ENCODE measurements at places on chromosomes 13 and 19.

DNA sequence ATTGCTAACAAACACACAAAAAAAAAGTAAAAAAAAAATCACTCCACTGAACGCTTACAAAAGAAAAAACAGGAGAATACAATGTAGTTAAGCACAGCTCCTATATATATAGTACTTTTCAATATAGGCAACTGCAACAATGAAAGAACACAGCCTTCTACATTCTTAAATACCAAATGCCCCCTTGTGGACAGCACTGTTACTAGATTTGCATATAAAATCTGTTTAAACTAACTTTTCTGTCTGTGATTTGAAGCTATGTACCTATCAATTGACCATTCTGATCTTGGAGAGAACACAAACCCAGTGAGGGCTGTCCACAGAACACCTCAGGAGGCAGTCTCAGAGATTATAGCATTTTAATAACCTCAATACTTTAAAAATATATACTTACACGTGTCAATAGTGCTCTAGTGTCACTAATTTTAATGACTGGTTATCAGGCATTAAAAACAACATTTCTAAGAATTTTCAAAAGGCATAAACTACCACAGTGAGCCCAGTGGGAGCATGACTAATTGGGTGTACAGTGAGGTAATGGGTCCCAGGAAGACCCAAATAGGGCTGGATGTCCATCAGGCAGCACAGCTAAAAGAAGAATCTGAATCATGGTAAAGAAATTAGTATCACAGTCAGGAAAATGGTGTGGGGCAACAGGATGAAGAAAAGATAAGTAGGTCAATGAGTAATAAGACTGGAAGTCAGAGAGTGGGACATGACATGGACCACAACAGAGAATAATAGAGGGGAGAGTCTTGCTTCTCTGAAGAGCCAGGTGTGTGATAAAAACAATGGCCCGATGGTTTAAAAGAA, 22.2 kb downstream of the CCDC169 start:
- no peak for DNase-seq

DNA sequence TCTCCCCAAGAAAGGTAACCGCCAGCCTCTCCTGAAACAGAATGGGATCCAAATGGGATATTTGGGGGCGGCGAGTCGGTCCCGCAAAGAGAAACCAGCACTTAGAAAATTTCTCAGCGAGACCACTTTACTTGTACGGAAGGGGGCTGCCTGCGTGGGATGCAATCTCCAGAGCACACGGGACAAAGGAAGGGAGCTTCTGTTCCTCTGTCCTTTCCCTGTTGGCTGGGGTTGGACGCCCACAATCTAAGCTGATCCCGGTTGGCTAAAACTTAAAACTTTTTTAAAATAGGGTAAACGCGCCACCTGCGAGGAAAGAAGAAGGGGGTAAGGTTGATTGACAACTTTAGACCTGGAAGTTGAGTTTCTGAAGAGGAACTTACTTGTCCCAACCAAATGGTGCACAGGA, 826 bp upstream of the BSG start:
- no peak for DNase-seq

GRCh38 chr13:24161010-24161775, 673 bp downstream of the SPATA13 start:
- DNase-seq: peak; percentile 62

- no peak for DNase-seq
Observed at GRCh38 chr13:75826391-75826790, 190.3 kb downstream of the LMO7 start.

DNA sequence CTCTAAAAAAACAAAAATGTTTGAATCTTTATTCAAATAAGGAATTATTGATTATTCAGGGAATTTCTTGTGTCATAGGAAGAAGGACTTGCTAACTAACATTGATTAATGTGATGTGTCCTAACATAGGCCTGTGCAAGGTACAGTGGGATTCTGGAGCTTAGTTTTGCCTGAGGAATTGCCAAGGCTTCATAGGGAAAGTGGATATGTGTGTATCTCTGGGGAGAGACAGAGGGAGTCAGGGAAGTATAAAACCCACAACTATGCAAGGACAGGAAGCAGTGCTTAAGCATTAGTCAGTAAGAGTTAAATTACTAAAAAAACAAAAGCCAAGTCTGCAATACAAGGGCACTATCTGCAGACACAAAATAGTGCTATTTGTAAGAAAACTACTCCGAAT, 59.6 kb downstream of the WDFY2 start:
- DNase-seq: no peak

GRCh38 chr13:111165241-111166010, 50.3 kb downstream of the ARHGEF7 start:
- DNase-seq: no peak

DNA sequence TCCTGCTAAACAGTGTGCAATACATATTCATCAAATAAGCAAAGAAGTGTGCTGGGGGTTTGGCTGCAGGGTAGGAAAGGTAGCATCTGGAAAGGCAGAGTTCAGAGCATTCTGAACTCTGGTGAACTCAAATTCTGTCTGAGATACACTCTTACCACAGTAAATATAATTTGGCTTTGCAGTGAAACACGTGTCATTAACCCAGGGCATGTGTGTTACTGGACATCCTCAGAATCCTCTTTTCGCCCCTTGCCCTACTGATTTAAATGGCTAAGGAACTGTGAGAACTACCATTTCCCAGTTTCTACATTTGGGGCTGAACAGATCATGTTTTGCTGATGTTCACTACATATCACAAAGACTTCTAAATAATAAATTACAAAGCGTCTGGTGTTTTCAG, 562.8 kb upstream of the SGCG start:
- no peak for DNase-seq

GRCh38 chr13:29801737-29802305, 48.6 kb downstream of the UBL3 start:
- peak; percentile 53 for DNase-seq

GRCh38 chr13:68813180-68813796, 1294.3 kb upstream of the ATXN8OS start:
- DNase-seq: peak; percentile 48

DNA sequence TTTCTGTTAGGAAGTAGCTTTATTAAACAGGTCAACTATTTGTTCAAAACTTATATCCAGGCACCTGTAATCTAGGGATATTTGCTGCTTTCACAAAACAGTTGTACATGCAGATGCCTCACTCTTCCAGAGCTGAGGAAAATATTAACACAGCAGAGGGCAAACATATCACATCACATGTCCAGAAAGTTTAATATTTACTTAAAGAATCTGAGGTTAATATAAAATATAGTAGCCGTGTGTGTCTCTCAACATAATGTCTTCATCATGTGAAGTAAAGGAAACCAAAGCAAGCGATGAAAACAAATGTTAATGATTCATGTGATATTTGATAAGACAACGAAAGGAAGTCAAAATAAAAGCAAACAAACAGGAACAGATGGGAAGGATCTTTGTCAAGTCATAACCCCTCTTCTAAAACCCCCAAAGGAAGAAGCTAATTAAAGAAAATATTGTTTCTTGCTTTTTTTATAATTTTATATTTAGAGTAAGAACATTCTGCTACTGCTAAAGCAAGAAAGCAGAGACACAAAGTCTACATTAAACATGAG, 418.8 kb downstream of the DACH1 start:
- DNase-seq: no peak

GRCh38 chr13:32790731-32791130, 204.5 kb downstream of the PDS5B start:
- no peak for DNase-seq

DNA sequence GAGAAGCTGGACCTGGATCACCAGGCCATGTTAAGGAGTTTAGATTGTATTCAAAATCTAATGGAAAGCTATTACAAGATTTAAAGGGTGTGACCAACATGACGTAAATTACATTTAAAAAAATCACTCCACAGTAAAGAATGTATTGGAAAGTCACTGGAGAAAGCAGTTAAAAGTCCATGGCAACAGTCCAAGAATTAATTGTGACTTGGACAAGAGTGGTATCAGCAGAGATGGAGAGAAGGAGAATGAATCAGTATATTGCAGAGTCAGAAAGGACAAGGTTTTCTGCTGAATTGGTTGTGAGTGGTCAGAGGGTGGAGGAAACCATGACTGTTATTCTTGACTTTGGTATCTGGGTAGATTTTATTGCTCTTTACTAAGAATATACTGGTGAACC, 535.1 kb upstream of the SLITRK1 start:
- DNase-seq: no peak

DNA sequence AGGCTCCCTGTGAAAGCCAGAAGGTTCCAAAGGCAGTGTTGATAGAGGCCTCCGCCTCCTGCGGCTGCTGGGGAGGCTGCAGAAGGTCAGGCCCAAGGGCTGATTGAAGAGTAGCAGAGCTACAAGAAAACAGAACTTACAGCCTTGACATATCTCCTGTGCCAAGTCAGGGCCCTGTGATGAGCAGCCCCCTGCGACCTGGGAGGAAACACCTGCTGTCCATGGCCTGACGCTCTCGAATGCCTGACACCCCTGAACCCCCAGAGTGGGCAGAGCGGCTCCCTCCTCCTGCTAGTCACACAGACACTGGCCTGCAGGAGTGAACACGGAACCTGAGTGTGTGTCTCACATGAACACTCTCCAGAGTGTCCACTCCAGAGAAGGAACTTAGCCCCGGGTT, 38.2 kb upstream of the TUBGCP3 start:
- DNase-seq: peak; percentile 25

DNA sequence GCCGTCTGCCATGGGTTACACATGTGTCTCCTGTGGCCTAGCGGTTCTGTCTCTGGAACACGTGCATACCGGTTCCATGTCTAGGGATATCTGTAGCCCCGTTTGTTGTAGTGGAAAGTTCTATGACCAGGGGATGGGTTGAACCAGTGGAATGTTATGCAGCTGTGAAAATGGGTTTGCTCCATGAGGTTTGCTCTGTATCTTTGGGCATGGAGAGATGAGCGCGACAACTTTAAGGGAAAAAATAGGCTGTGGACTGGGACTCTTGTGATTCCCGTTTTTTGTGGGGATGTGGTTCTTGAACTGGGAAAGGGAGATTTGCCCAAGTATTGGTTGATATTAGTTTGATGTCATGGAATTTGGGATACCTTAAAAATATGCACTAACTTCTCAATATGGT, 120.4 kb downstream of the KDM4B start:
- no peak for DNase-seq

- no peak for DNase-seq
Observed at GRCh38 chr13:93522501-93522900, 295.9 kb downstream of the GPC6 start.

DNA sequence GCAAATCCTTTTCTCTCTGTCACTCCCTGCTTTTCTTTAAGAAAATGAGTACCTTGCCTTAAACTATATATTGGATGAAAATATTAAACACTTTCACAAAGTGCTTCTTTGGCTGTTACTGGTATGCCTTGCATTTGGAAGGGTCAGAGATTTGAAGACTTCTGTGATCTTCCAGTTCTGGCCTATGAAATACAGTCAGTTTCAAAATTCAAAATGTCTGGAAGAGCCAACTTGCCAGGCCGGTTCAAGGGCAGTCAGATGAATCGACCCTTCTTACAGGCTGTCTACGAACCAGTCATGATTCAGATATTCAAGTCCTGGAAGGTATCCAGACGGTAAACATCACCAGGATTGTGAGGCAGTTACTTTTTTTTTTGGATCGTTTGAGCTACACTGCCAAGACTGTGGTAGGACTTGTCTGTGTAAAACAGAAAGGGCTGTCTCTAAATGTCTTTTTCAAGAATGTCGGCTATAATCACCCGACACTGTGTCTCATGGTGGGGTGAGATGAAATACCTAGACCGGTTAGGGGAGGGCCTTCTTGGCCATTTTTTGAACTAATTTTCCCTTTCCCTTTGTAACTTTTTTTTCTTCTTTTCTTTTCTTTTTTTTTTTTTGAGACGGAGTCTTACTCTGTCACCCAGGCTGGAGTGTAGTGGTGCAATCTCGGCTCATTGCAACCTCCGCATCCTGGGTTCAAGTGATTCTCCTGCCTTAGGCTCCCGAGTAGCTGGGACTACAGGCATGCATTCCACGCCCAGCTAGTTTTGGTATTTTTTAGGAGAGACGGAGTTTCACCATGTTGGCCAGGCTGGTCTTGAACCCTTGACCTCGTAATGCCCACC, 11.2 kb downstream of the ACTN4 start:
- peak; percentile 92 for DNase-seq

- no peak for DNase-seq
Observed at GRCh38 chr13:92661406-92661805, 565.2 kb upstream of the GPC6 start.

- DNase-seq: no peak
Observed at GRCh38 chr19:37997911-37998344, 90.9 kb downstream of the SIPA1L3 start.

- peak; percentile 73 for DNase-seq
Observed at GRCh38 chr13:30159446-30159839, 147.9 kb downstream of the KATNAL1 start.

DNA sequence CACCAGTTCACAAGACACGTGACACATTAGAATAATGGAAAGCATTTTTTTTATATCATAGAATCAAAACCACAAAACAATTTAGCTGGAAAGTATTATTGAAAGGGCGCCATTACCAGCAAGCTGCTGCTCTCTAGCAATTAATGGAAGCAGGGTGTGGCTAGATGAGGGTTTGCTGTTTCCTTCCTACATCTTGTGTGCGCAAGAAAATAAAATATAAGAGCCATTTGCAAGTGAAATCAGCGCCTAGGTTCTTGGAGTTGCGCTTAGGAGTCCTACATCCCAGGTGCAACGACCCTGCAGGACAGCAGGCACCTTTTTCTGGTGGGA, 140.9 kb downstream of the ZNF536 start:
- DNase-seq: peak; percentile 13

- no peak for DNase-seq
Observed at GRCh38 chr19:41917676-41918075, 10.6 kb downstream of the ERFL start.

- no peak for DNase-seq
Observed at GRCh38 chr13:63448692-63449091, 2033.0 kb upstream of the PCDH20 start.

DNA sequence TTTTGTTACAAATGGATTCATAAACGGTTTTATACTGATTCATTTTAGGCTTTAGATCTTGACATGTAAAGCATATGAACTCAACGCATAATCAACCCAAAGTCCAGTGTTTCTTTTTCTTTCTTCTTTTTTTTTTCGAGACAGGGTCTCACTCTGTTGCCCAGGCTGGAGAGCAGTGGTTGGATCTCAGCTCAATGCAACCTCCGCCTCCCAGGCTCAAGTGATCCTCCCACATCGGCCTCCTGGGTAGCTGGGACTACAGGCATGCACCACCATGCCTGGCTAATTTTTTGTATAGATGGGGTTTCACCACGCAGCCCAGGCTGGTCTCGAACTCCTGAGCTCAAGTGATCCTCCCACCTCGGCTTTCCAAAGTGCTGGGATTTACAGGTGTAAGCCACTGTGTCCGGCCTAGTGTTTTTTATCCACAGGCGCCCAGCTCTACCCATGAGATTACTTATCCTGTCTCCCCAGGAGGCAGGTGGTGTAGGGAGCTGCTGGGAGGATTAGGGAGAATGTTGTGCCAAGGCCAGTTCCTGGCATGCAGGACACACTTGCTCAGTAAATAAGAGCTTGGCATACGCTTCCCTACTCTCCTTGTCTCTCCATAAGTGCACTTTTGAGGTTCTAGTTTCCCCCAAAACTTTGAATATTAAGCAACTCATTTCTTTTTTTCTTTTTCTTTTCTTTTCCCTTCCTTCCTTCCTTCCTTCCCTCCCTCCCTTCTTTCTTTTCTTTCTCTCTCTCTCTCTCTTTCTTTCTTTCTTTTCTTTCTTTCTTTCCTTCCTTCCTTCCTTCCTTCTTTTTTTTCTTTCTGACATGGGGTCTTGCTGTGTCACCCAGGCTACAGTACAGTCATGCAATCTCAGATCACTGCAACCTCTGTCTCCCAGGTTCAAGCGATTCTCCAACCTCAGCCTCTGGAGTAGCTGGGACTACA, 4.8 kb upstream of the CEBPA start:
- DNase-seq: peak; percentile 22

Measured in islet precursor cell (in vitro differentiated cells).